Thyroid gland (tissue), 4 donors: ENCODE measurements at places on chromosomes 1 and 21. TPM values are rescaled to one million over a fixed set of nuclear protein-coding genes. Genes with fewer than 3 reads are reported as not detected.

DNA sequence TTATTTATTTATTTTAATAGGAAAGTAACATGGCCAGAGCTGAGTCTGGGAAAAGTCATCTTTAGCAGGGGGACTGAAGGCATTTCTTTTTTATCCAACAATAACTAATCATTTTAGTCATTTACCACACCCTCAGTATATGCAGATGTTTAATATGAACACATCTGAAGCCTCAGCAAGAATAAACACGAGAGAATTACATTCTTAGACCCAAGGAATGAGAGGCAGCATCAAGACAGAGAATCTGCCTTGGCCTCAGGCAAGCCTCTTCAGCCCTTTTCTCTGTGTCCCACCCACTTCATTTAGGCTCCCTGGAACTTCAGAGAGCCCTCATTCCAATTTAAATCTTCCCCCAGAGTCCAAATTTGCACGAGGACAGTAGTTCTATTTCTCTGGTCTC, 17.0 kb upstream of the IGSF3 start:
- no peak for DNase-seq

DNA sequence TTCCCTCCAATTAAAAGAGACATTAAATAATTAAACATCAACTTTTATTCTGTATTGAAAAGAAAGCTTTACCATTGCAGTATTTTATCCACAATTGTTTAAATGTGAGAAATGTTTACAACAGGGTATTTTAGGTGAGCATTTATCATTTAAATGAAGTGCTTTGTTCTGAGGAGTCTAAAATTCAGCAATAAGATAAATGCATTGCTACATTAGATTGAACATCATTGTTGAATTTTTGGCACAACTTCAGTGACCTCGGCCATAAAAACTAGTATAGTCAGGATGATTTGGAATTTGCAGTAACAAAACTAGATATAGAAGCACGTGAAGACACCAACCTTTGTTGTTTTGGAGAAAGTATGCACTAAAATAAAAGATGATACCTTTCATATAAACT, 692.9 kb downstream of the USP25 start:
- DNase-seq: no peak

CRYBG2 gene
- total RNA-seq: not detected

TSPAN1 gene
- total RNA-seq: 73.9 TPM

GRCh38 chr1:188668083-188668482, 1809.6 kb downstream of the BRINP3 start:
- DNase-seq: no peak

DNA sequence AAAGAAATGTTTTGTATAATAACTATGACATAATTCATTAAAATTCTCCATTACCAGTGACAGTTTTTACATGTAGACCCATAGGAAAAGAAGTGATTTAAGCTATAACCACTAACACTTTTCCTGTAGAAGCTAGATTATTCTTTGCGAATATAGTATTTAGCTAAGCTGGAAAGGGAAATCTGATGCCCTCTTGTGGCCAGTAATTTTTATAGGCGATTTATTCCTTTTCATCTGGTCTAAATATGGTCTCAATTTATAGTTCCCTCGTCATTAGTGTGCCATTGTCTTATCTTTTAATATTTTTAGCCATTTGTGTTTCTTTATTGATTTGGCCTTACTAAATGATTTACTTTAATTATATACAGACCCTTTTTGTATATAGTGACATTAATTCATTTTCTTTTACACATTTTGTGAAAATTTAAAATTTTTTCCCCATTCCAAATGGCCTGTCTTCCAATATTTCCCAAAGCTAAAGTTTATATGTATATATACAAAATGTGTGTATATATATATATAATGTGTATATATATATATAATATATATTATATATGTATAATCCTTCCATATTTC, 26.7 kb downstream of the BTG3 start:
- no peak for DNase-seq

- no peak for DNase-seq
Measured at GRCh38 chr1:100494393-100495084, 43.4 kb upstream of the GPR88 start.
